NCI-H2107 (cell line): ENCODE measurements at places on chromosomes 13 and 19.

DNA sequence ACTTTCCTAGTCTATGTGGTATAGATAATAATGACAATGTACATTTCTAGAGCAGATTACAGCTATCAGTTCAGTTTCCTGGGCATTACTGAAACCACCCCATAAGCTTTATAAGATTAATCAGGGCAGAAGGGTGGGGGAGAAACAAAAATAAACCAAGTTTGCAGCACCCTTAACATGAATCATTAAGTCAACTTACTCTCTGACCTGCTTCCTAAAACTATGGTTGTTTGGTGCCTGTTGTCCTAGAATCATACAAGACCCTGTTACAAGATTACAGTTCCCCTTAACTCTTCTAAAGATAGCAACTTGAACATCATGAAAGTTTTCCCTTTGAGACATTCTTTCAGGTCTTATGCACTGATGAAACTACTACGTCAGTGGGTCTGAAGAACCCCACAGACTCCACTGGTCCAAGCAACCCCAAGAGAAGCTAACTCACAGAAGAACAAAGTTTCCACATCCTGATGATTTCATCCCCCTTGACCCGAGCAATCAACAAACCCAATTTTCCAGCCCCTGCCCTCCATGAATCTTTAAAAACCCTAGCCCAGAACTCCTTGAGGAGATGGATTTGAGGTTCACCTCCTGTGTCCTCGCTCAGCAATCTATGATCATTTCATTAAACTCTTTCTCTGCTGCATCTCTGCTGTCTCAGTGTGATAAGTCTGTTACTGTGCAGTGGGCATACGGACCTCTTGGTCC lies 336.5 kb downstream of the FOXO1 start:
- DNase-seq, result no peak

GRCh38 chr19:39284032-39284431 lies 12.2 kb upstream of the IFNL1 start:
- no peak for DNase-seq

GRCh38 chr19:19447536-19448237 lies 42.2 kb downstream of the GATAD2A start:
- DNase-seq, result no peak

- no peak for DNase-seq
Observed at GRCh38 chr19:45469945-45470761, 2.4 kb downstream of the FOSB start.

- DNase-seq, result no peak
Observed at GRCh38 chr19:42121656-42122069, 10.6 kb downstream of the POU2F2 start.

DNA sequence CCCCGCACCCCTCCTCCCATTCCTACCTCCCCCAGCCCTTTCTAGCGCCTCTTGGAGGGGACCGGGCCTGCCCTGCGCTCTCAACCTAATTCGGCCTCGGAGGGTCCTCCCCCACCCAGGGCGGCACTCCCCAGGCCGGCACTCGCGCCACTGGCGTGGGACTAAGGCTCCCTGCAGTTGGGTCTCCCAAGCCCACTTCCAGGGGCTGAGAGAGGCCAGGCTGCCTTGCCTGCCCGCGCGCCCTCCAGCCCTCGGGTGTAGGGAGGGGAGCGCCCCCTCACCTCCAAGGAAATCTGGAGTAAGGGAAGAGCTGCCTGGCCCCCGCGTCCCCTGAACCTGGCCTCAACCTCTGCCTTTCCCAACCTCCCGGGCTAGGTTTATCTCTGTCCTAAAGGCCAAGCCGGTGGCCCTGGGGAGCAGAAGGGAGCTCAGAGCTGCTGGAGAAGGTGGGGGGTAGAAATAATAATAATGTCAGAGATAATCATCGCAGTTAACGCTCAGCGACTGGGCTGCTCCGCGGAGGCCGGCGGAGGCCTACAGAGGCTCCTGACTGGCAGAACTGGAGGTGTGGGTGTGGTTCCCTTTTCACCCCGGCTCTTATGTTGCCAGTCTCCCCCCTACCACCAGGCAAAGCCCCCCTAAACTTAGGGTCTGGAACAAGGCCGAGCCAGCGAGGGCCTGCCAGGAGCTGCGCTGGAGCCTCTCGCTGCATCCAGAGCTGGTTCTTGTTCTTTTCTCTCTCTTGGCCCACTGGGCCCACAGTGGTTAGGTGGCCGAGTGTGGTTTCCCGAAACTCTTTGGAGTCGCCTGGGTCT lies 9.6 kb downstream of the ZIC2 start:
- no peak for DNase-seq

DNA sequence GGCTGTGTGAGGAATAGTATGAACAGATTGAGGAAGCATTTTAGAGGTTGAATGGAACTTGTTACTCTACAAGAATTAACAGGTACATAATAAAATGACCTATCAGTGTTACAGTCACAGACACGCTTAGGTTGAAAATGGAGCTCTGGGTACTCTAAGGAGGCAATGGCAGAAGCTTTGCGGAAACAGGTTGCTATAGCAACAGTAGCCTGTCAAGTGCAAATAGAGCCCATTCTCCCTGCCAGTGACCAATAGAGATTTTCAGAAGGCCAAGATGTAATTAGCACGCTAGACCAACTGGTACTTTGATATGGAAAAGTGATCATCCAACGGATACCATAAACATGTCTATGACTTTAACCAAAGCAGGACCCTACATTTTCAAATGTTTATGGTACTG lies 148.5 kb upstream of the FREM2 start:
- DNase-seq, result no peak

DNA sequence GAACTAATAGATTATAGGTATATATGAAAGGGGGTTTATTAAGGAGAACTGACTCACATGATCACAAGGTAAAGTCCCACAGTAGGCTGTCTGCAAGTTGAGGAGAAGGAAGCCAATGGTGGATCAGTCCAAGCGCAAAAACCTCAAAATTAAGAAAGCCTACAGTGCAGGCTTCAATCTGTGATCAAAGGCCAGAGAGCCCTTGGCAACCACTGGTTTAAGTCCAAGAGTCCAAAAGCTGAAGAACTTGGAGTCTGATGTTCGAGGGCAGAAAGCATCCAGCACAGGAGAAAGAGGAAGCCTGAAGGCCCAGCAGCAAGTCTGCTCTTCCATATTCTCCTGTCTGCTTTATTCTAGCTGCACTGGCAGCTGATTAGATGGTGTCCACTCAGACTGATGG lies 721.3 kb upstream of the PCDH9 start:
- no peak for DNase-seq

GRCh38 chr13:96229356-96229755 lies 139.4 kb downstream of the HS6ST3 start:
- no peak for DNase-seq

DNA sequence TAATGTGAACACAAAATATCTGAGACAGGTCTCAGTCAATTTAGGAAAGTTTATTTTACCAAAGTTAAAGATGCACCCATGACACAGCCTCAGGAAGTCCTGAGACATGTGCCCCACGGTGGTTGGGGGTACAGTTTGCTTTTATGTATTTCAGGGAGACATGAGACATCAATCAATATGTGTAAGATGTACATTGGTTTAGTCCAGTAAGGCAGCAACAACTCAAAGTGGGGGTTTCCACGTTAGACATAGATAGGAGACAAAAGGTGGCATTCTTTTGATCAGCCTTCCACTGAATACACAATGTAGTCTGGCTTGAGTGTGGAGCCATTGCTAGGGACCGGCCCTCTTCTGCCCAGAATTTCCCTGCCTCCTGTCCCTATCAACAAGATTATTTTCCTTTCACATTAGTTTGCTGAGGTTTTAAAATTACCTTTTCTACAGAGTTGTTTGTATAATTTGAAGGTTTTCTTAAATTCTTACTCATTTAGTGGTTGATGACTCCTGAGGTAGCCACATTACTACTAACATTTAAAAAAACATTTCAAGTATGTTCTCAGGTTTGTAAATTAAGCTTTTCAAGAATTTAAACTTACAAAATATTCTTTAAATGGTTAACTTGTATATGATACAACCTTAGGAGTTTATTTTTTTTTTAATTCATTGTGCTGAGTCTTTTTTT lies 33.2 kb downstream of the RNASEH2B start:
- no peak for DNase-seq

GRCh38 chr19:12708641-12709040 lies 12.2 kb upstream of the FBXW9 start:
- no peak for DNase-seq

DNA sequence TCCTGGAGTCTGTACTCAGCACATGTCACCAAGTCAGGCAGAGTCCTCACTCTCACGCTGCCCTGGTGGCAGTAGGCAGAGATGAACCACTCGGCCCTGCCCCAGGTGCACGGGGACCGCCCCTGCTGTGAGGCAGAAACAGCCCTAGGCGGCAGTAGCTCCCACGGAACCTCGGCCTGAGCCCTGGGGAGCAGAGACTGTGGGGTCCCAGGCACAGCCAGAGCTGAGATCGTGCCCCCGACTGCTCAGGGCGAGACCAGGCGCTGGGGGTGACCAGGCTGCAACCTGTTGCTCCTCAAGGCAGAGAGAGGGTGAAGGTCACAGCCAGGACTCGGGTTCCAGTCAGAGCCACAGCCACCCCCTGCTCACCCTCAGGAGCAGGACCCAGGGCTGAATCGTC lies 34.9 kb downstream of the AP1M1 start:
- DNase-seq, result no peak

DNA sequence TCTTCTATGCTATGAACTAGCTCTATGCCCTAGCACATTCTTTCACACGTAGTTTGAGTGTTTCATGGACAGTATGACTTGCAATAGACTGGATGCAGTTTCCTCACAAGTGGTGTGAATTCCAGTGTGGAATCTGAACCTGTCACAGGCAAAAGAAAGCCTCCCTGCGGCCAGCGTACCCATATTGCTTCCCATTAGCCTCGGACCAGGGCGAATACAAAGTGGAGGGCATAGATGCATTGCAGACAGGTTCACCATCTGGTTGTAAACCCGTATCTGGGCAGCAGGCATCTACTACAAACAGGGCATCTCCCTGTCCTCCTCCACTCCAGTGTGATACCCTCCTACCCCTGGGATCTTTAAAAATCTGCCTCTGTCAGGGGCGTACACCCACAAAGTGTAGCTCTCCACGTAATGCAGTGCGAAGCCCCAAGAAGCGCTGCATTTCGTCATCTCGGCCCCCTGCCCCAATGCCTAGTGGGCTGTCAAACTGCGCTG lies 1.4 kb upstream of the CIC start:
- no peak for DNase-seq

GRCh38 chr13:113651511-113652403 lies 6.2 kb downstream of the ATP4B start:
- no peak for DNase-seq

DNA sequence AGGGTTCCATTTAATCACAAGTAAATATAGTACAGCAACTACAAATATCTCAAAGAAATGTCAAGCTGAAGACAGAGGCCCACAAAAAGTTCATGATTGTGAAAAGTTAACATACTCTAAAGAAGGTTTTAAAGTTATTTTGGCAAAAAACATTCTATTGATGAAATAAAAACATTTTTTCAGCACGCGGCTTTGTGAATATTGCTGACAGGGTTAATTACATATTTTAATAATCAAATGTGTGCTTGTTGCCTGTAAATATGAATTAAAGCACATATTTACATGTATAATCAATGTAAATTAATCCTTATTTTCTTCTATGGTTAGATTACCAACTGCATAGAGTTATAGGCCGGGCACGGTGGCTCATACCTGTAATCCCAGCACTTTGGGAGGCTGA lies 328.1 kb downstream of the MZT1 start:
- no peak for DNase-seq

DNA sequence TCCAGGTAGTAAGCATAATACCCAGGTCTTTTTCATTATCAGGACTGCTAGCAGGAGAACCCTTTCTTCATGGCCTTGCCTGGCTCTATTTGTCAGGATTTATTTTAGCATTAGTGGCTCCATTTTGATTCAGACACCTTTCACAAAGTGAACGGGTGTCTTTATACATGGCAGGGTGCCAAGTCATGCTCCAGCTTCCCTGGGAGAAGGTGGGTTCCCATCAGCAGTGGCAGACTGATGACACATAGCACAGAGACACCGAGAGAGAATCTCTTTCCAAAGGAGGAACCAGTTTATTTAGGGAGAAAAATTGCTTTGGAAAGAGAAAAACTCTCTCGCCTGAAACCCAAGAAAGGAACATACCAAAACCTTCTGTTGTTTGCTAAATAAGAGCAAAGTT lies 135.3 kb upstream of the TMTC4 start:
- no peak for DNase-seq

- DNase-seq, result no peak
Observed at GRCh38 chr19:49150944-49151243, 4.3 kb downstream of the HRC start.

GRCh38 chr13:97023117-97023516 lies 28.8 kb upstream of the OXGR1 start:
- DNase-seq, result no peak

DNA sequence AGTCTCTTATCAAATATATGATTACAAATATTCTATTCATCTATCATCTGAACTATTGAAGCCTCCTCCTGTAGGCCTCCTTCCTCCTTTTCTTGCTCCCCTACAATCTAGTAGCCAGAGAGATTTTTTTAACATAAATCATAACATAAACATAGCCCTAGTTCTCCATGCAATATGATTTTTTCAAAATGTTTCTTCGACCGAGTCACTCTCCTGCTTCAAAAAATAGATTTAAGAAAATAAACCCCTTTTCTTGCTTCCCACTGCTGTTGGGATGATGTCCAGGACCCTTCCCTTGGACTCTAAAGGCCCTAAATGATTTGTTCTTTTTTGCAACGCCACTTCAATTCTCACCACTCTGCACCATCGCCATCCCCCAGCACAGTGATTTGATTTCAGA lies 319.7 kb upstream of the TSHZ3 start:
- no peak for DNase-seq

GRCh38 chr19:39873385-39873784 lies 27.2 kb upstream of the FBL start:
- DNase-seq, result no peak

DNA sequence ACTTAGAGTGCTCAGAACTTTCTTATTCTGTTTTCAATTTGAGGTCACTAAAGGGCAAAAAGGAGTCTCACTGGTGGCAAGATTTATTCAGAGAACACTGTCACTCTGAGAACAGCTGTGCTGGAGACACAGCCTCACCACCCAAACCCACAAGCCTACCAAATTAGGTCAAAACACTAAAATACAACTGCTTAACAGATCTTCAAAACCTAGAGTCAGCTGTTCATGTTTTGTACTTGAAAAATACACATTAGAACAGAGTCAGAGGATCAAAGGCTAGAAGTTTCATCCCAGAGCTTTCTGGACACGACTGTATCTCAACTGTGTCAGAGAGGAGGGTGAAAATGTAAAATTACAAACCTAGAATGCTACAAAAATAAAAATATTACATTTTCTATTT lies 89.3 kb downstream of the MIPEP start:
- no peak for DNase-seq

GRCh38 chr13:30647420-30647819 lies 29.7 kb downstream of the USPL1 start:
- DNase-seq, result no peak

- DNase-seq, result peak; percentile 76
Observed at GRCh38 chr13:108215436-108215835, at the start of gene LIG4. Gene LIG4 (minus strand): TSS chr13:108215536. CDS start chr13:108211268, 4,268 bp downstream.

GRCh38 chr19:41410336-41411054 lies 12.9 kb downstream of the BCKDHA start:
- DNase-seq, result no peak
